RPMI7951 (cell line): ENCODE measurements at places on chromosomes 11 and 22.

DNA sequence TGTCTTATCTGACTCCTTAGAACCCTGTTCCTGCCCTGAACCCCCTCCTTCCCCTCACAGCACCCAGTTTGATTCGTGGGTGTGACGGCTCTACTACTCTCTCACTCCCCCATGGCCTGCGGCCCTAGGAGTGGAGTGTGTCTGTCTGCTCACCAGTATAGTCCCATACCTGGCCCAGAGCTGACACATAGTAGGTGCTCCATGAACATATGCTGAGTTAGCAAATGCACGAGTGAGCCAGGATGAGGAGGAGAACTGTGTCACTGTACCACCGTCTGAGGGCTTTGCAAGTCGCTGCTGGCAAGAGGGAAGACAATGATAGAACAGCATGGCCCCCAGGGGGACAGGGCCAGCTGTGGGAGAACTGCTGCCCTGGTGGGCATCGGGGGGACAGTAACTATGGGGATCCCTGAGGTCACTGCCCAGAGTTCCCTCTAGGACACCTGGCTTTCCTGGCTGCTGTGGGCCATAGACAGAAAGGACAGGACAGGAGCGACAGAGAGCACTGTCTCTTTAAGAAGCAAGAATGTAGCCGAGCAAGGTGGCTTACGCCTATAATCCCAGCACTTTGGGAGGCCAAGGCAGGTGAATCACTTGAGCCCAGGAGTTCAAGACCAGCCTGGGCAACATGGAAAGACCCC, 19.2 kb upstream of the KIAA0930 start:
- no peak for DNase-seq

DNA sequence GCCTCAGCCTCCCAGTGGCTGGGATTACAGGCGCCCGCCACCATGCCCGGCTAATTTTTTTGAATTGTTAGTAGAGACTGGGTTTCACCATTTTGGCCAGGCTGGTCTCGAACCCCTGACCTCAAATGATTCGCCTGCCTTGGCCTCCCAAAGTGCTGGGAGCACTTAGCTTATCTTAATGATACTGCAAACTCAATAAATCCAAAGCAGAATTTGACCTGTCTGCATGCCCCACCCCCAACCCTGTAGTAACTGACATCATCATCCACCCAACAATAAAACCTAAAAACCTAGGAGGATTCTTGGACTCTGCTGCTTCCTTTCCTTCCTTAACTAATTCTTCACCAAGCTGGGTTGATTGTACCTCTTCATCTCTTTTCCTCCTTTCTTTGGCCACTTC, 6.3 kb upstream of the ADSL start:
- no peak for DNase-seq

GRCh38 chr11:94641167-94641761, 74.1 kb downstream of the PIWIL4 start:
- no peak for DNase-seq

GRCh38 chr11:35553831-35554230, 28.4 kb upstream of the PAMR1 start:
- DNase-seq, result peak; percentile 83

GRCh38 chr22:30243661-30244060, 2.9 kb downstream of the LIF start:
- no peak for DNase-seq

GRCh38 chr11:86608251-86608799, 64.1 kb downstream of the ME3 start:
- DNase-seq, result peak; percentile 83

- peak; percentile 30 for DNase-seq
These were observed at the start of gene CCDC89 for GRCh38 chr11:85685820-85686459. Gene CCDC89, minus strand, starts transcription at chr11:85686195. Its CDS starts 65 bp downstream, at chr11:85686130.

GRCh38 chr11:33377412-33378370, 120.5 kb downstream of the HIPK3 start:
- no peak for DNase-seq

DNA sequence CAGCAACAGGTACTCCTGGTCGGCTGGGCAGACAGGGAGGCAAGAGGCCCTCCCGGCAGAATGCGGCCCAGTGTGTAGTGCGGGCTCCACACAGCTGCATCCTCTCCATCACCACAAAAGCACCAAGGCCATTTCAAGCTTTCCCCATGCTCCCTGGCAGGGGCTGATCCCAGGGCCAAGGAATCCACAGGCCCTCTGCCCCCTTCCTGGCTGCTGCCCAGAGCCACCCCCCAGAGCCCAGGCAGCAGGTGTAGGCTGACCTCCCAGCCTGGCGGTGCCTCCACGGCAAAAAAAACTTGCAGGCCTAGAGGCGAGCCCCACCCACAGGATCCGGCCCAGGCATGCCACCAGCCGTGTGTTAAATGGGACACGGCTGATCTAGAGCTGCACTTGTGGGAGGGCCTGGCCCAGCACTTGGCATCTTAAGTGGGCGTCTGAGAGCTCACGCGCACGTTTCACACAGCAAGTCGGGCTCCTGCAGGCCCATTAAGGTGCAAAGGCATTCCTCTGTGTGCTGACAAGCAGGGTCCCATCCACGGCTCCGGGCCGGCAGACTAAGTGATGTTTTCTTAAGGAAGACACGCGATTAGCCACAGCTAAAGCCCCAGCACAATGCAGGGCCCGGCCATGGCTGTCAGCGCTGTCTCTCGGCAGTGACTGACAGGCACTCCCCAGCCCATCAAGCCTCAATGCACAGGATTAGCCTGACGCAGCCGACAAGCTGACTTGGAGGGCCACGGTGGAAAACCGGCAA, 19.8 kb upstream of the GNB1L start:
- no peak for DNase-seq

DNA sequence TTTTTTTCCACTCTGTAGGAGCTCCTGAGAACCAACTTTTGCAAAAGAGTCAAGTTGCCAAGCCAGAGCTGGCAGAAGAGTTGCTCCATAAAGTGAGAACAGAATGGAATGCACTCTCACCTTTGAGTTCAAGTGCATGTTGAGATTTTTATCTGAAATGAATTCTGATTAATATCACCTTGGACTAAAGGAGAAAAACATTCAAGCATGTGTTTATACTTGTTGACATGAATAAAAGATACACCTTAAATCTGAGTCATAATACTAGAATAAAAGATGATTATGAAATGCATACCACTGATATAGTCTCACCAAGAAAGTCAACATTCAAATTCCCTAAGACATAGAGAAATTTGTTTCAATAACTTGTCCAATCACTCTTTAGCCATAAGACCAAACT, 37.8 kb downstream of the ARL14EP start:
- DNase-seq, result no peak

- DNase-seq, result no peak
These were observed 984.7 kb downstream of the BRD1 start for GRCh38 chr22:48842976-48843375.

DNA sequence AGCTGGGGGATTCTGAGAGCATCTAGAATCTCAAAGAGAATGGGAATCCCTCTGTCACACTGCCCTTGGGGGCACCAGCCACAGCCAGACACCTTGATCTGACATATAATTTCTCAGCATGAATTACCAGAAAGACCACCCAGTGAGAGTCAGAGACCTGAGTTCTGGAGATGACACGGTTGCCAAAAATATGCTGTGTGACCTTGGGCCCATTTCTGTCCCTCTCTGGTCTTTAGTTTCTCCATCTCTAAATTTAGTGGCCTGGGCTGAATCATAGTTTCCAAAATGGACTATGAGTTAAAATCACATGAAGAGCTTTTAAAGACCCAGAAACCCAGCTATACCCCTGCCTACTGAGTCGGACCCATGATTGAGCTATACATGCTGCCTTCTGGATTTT, 15.9 kb downstream of the SEZ6L start:
- no peak for DNase-seq

DNA sequence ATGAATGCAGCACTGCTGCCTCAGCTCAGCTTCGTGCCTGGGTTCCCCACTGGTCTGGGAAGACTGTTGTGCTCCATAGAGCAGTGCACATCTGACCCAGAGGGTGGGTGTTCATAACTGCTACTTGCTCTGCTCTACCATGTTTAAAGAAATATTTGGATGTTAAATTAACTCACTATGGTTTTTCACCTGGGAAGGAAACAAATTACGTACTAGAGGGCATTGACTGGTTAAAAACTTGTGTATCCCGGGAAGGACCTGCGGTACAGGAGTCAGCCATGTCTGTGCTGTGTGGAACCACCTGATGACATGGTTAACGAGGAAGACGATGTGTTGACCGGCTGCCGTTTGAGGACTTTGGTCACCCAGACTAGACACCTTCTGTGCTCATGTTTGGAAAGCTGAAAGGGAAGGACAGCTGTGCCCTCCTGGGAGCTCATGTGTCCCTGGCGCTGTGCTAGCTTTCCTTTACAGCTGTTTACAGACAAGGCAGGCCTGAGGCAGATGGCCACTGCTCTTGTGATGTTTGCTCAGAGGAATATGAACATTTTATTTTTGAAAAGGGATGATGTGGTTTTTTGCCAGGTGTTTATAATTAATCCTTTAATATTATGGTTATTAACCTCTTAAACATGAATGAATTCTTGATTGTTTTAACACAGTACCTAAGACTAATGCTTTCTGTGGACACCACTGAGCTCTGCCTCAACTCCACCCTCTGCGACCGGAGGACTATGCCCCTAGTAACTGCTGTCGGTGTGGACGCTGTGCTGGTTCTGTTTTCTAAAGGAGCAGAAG, 14.3 kb upstream of the AIFM3 start:
- DNase-seq, result no peak

DNA sequence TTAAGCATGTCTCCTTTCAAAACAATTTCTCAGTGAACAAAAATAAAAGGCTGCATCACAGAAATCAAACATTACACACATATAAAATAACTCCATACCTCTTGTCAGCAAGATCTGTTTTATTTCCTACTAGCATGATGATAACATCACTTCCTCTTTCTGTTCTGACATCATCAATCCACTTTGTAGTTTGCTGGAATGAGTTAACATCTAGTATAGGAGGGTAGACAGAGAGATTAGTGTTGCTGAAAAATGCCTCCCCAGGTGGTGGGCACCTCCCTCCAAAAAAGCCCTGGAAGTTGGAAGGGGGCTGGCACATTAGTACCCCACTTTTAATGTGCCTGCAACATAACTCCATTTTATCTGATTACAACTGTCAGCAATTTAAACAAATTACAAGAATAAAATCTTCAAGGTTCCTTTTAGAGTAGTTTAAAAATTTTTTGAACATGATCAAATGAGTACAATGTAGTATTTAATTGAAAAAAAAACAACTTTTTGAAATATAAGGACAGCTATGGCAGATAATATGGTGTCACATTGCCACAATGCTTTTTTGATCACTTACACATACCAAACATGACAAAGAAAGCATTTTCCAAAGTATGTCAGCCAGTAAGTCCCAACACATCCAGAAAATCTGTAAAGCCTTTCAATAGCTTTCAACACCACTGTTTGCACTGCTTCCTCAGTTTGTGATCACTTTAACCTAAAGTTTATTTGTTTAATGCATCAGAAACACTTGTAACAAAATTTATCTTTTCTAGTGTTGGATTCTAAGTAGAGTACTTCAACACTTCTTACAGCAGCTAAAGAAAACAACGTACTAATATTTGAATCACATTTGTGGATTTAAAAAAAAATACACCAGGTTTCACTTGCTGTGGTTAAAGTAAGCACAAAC, 44.5 kb downstream of the RAB6A start:
- DNase-seq, result no peak

GRCh38 chr22:27836181-27836580, 34.6 kb upstream of the MN1 start:
- DNase-seq, result peak; percentile 15

GRCh38 chr11:35241531-35241930, 102.6 kb downstream of the CD44 start:
- DNase-seq, result no peak

GRCh38 chr22:29509298-29509697, 29.3 kb downstream of the NEFH start:
- DNase-seq, result no peak

DNA sequence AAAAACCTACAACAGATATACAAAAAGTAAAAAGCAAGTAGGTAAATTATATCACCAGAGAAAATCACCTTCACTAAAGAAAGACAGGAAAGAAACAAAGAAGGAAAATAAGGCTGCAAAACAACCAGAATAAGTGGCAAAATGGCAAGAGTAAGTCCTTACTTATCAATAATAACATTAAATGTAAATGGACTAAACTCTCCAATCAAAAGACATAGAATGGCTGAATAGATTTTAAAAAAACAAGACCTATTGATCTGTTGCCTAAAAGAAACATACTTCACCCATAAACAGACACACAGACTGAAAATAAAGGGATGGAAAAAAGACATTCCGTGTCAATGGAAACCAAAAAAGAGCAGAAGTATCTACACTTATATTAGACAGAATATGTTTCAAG, 695.7 kb upstream of the FAT3 start:
- no peak for DNase-seq

DNA sequence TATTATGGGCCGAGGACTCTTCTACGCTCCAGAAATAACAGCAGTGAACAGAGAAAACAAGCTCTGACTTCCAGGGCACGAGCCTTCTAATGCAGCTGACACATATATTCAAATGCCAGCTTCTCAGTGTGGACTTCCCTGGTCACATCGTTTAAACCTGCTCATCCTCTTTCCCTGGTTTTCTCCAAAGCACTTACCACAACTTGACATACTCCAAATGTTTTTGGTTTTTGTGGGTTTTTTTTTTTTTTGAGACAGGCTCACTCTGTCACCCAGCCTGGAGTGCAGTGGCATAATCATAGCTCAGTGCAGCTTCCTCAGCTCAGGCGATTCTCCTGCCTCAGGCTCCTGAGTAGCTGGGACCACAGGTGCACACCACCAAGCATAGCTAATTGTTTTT, 105.5 kb downstream of the MICAL3 start:
- peak; percentile 88 for DNase-seq

GRCh38 chr11:64762277-64762673, 2.5 kb upstream of the PYGM start:
- DNase-seq, result no peak

- DNase-seq, result no peak
These were observed 17.5 kb upstream of the TXNRD2 start for GRCh38 chr22:19959043-19959586.

- no peak for DNase-seq
These were observed 728.9 kb downstream of the OPCML start for GRCh38 chr11:132803436-132803835.

- DNase-seq, result no peak
These were observed 2.7 kb downstream of the PITPNM1 start for GRCh38 chr11:67502328-67502979.
